NCI-H1694 (cell line): ENCODE measurements at places on chromosomes 2 and 18.
A peak's percentile ranks its signal among the peaks of the same experiment; 100 is the strongest.

GRCh38 chr18:47898696-47899095, 31.8 kb downstream of the SMAD2 start:
- no peak for DNase-seq

GRCh38 chr2:111975053-111975552, 76.7 kb downstream of the MERTK start:
- no peak for DNase-seq

GRCh38 chr2:9032536-9033255, 29.2 kb upstream of the MBOAT2 start:
- peak; percentile 74 for DNase-seq

GRCh38 chr18:59899298-59900221, at the start of gene PMAIP1:
Gene PMAIP1 (plus strand): TSS chr18:59899996. CDS start chr18:59900178, 182 bp downstream.
- DNase-seq, result peak; percentile 68

- DNase-seq, result no peak
These were observed 102.1 kb downstream of the SMAD7 start for GRCh38 chr18:48848641-48849143.
